ENCODE measurements at places on chromosomes 2 and 18.

GRCh38 chr2:69789175-69789721 lies 40.2 kb upstream of the GMCL1 start:
- peak; percentile 74 for DNase-seq

DNA sequence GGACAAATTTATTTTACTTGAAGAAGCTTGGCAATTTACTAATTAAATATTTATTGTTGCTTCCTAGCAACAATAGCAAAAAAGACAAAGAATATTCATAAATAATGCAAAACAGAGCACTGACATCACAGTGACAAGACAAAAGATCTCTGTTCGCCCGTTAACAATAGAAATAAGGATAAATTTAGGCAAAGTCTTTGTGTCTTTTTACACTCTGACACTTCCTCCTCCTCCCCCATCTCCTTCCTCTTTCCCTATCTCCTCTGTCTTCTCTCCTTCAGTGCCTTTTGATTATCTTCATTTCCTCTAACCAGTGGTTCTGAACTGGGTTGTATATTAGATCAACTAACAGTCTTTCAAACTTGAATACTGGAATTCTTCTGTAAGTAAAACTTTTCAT lies 808.4 kb downstream of the ERBB4 start:
- DNase-seq: no peak

GRCh38 chr18:6521803-6522418 lies 107.2 kb upstream of the L3MBTL4 start:
- peak; percentile 28 for DNase-seq

- no peak for DNase-seq
These were observed 705.4 kb upstream of the RAB6C start for GRCh38 chr2:129274038-129274415.

DNA sequence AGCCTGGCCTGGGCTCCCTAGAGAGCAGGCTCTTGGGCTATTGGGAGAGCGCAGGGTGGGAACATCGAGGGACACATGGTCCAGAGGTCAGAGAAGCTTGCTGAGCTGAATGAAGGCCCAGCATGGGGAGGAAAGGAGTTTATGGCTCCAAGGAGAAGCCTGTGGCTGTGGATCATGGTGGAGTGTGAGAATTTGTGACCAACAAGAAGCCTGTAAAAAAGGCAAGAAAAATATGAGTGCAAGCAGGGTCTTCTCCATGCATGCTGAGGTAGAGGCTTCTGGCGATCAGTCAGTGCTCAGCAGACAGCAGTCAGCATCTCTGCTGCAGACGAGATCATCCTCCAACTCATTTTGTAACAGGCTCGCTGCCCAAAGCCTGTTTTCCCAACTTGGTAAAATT lies 1.3 kb upstream of the SCYGR3 start:
- no peak for DNase-seq

DNA sequence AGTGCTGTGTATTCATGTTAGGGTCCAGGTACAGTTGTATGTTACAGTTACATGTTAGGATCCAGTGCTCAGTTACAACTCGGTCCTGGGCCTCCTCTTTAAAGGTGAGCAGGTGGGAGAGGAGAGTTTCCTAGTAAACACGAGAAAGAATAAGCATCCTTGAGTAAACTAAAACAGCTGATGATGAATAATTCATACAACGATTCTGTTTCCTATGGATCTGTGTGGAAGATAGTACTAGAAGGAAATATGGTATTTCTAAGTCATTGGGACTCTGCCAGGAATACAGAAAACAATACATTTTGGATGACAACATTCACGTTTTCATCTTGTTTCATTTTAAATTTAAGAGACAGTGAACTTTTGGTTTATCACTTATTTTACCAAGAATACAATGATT lies 29.5 kb downstream of the SNTG2 start:
- DNase-seq: no peak

GRCh38 chr2:71629273-71629672 lies 175.9 kb downstream of the DYSF start:
- DNase-seq: no peak

DNA sequence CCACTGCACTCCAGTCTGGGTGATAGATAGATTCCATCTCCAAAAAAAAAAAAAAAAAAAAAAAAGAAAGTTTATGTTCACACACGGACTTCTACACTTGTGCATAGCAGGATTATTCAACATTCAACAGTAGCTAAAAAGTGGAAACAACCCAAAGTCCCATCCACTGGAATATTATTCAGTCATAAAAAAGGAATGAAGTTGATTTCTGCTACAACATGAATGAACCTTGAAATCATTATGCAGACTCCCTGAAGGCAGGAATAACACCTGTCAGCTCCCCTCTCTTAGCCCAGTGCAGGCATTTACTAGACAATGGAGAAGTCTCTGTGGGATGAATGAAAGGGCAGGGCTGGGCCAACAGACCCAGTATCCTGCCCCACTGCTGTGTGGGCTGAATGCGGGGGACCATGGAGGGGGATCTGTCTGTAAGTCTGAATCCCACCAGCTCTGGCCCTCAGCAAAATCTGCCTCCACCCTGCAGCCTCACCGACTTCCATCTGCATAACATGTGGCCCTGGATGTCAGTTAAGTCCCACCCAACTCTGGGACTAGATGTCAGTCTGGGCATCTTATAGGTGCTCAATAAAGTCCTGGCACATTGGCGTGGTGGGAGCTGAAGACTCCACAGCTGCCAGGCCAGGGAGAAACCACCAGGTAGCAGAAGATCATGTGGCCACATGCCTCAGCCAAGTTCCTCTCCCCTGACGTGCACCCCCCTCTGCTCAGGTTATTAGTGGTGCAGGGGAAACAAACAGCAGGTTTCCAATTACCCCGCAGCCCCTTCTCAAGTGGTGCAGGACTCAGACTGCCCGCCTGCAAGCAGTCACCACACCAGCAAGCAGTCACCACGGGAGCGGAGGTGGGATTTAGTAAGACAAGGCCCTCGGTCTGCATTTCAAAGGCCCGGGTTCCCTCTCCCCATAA lies 8.9 kb downstream of the ZFP36L2 start:
- no peak for DNase-seq

DNA sequence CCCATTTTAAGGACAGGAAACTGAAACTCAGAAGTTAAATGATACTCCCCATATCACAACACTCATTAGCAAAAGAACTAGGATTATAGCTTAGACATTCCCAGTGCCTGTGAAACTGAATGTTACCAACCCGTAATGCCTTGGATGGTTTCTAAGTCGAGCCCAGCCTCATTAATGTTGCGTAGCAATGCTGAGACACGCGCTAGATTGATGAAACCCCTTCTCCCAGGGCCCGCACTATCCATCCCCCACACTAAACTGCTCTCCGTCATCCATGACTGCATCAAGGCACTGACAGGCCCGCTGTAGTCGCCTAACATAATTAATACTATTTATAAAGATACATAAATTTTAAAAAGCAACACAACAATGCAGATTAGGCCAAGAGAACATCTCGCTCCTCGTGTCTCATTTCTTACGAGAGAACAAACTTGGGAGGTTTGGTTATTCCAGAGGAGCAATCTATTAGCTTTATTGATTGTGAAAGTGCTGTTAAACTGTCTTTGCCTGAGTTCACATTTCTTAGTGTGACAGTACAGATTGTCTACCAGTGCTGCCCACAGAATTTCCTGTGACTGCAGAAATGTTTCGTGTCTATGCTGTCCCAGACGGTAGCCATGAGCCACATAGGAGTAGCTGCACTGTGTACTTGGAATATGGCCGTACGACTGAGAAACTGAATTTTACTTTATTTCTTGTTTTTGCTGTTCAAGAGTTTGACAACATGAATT lies 312.2 kb upstream of the RAB12 start:
- no peak for DNase-seq

DNA sequence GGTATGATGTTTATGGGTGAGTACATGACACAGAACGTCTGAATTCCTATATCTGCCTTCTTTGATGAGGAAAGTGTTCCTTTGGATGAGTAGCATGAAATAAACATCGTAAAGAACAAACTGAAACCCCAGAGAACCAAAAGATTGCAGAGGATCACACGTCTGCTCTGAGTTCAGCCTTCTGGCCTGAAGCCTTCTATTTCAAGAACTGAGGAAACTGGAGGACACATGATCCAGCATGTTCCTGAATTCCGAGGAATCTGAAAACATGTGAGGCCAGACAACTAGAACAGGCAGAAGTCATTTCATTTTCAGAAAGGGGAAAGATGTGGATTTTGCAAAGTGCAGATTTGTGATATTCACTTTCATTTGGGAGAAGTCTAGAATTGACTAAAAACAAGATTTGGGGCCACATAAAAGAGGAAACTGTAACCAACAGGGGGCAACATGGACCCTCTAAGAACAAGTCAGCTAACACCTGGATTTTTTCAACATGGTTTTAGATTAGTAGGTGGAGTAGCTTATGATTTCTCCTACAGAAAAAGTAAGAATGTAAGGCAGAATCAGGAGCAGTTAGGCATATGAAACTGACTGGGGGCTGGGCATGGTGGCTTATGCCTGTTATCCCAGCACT lies 8.3 kb downstream of the SULT6B1 start:
- DNase-seq: peak; percentile 4

GRCh38 chr2:190603374-190603773 lies 45.5 kb upstream of the NAB1 start:
- DNase-seq: no peak

- DNase-seq: no peak
These were observed 117.3 kb downstream of the MSH2 start for GRCh38 chr2:47520302-47520630.

GRCh38 chr2:133025004-133025403 lies 355.0 kb upstream of the LYPD1 start:
- DNase-seq: no peak

GRCh38 chr2:144692661-144693060 lies 172.7 kb upstream of the ZEB2 start:
- no peak for DNase-seq

GRCh38 chr2:42089340-42089925 lies 41.6 kb downstream of the PKDCC start:
- peak; percentile 58 for DNase-seq

GRCh38 chr2:236915186-236915585 lies 170.5 kb upstream of the COPS8 start:
- no peak for DNase-seq

GRCh38 chr2:23452853-23453420 lies 68.0 kb downstream of the KLHL29 start:
- DNase-seq: peak; percentile 22

DNA sequence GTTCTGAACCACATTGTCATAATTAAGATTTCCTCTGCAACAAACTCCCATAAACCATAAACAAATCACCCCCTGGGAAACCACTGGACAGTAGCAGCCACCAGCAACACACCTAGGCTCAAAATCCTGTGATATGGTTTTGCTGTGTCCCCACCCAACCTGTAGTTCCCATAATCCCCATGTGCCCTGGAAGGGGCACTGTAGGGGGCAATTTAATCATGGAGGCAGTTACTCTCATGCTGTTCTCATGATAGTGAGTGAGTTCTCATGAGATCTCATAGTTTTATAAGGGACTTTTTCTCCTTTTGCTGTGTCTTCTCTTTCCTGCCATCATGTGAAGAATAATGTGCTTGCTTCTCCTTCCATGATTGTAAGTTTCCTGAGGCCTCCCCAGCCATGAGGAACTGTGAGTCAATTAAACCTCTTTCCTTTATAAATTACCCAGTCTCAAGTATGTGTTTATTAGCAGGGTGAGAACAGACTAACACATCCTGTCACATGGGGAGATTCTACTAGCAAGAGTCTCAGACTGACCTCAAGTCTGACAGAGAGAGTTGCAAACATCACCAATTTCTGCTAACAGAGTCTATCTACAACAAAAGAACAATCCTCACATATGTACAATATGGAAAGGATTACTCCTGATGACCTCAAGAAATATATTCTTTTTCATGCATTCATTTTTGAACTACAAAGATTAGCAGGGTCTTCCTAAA lies 182.6 kb downstream of the GRB14 start:
- DNase-seq: no peak

GRCh38 chr2:135817466-135817865 lies 19.5 kb downstream of the LCT start:
- DNase-seq: no peak

GRCh38 chr2:210762604-210763588 lies 206.5 kb downstream of the CPS1 start:
- no peak for DNase-seq

- DNase-seq: no peak
These were observed 150.5 kb downstream of the ARHGAP15 start for GRCh38 chr2:143279672-143280071.

GRCh38 chr2:11389551-11390398 lies 45.3 kb upstream of the ROCK2 start:
- peak; percentile 64 for DNase-seq

DNA sequence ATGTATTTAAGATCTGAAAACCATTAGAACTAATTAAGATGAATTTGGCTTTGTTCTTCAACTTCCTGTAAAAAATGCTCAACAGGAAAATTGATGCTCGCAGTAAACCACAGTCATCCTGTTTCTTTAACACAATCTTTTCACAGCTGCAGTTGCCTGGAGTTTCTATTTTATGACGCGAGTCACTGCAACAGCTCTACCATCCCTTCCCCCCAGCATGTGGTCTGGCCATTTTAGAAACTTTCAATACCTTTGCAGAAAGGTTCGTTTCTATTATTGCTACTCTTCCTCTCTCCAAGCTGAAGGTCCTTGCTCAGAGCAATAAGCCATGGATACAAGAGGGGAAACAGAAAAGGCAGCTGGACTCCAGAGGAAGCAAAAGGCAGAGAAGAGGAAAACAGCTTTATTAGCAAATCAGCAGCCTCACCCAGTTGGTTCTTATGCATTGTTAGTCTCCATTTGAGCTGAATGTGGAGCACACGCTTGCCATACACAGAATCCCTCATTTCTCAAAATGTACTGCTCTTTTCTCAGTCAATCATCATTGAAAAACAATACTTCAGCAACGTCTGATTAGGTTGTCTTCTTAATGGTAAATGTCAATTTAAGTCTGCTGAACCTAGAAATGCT lies 3.9 kb downstream of the WIPF1 start:
- DNase-seq: peak; percentile 77

GRCh38 chr2:172869861-172870260 lies 134.2 kb downstream of the RAPGEF4 start:
- no peak for DNase-seq

GRCh38 chr18:23209031-23209430 lies 73.7 kb downstream of the CABLES1 start:
- peak; percentile 13 for DNase-seq

- no peak for DNase-seq
These were observed 133.1 kb downstream of the EIPR1 start for GRCh38 chr2:3244486-3244885.

GRCh38 chr18:6488956-6489355 lies 74.2 kb upstream of the L3MBTL4 start:
- no peak for DNase-seq

DNA sequence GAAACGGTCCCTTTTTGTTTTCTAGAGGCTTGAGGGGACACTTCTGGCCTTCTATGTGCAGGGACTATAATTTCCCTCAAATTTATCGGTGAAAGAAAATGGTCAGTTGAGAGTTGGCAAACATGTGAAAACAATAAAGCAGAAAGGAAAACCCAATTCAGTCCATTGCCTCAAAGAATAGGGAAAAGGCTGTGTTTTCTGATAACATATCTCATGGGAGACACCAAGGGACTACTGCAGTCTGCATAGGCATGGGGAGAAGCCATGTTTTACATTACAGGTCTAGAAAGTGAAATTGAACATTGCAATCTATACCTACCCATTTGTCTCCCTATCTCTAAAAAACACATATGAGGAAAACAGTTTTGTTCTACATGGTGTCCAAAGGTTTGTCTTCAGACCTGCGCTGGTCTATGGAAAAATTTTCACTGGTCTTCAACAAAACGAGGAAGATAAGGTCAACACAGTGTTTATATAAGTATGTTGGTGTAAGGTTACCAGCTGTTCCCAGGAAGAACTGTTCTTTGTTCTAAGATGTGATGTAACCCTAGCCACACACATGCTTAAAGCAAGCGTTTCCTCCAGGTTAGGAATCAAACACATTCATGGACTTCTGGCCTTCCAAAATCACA lies 179.7 kb downstream of the MREG start:
- DNase-seq: peak; percentile 50
